Activated CD8-positive, alpha-beta memory T cell treated with anti-CD3 and anti-CD28 coated beads for 4 hours (primary cell): ENCODE measurements at places on chromosomes 5 and 9.

GRCh38 chr5:142168365-142168764 is 59.8 kb downstream of the NDFIP1 start:
- no peak for DNase-seq

- DNase-seq, result no peak
Measured at GRCh38 chr5:138951091-138951985, 76.2 kb upstream of the LRRTM2 start.

DNA sequence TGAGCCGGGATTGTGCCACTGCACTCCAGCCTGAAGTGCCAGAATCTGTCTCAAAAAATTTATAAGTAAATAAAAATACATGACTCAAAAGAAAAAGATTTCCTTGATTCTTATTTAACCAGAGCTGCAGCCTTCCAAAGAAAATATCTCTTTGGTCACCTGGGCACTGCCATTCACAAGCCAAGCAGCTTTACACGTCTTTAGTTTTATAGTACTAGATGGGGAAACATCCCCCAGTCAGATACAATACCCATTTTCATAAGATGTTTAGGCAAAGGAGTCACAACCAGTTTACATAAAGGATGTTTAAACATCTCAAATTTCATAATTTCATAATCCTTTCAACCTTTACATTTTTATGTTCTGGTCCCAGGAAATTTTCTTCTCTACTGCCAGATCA is 13.7 kb upstream of the OXCT1 start:
- no peak for DNase-seq

GRCh38 chr5:15703901-15704300 is 203.9 kb downstream of the FBXL7 start:
- DNase-seq, result no peak

DNA sequence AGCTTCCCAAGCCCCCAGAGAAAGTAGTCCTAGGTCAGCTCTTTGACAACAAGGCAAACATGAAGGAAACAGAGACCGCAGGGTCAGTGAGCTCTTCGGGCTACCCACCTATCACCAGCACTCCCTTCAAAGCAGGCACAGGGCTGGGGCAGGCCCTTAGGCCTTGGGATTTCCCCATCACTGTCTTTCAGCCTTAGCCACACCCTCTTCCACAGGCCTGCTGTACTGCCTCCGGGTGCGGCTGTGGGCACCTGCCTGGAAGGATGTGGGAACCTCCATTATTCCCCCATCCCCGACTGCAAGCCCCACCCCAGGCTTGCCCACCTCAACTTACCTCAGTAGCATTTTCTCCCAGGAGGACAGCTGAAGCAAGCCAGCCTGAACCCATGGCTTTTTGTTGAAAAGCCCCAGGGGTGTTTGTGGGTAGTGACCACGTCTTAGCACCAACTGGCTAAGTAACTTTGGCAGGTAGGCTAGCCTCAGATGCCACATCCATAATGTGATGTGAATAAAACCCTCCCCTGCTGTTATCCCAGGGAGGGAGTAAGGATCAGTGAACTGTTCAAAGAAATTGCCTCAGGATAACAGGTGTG is 100.2 kb downstream of the PIK3R1 start:
- peak; percentile 20 for DNase-seq

DNA sequence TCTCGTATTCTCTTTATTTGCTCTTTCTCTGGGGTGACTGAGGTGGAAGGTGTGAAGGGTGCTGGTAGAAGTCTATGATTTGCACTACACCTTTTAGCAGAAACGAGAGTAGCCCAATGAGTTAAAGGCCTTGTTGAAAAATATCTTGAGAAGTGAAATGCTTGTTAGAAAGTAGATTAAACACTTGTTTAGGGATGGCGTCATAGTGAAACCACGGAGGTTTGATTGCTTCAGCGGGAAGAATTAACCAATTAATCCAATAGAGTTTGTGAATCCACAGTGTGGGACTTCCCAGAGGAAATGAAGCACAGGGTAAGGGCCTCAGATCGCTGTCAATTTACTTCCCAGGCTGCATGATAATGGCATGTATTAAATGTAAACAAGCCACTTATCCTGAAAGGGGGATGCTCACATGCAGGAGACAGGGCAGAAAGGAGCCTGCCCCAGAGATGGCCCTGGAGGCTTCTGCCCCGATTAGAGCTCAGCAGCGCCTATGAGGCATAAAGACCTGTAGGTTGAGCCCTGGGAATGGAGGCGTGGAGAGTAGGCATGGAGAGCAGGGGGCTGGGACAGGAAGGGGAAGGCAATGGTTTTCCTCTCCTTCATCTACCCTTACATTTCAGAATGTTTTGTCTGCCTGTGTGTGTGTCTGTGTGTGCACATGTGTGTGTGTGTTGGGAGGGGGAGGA is 1.5 kb downstream of the FAM170A start:
- DNase-seq, result no peak

DNA sequence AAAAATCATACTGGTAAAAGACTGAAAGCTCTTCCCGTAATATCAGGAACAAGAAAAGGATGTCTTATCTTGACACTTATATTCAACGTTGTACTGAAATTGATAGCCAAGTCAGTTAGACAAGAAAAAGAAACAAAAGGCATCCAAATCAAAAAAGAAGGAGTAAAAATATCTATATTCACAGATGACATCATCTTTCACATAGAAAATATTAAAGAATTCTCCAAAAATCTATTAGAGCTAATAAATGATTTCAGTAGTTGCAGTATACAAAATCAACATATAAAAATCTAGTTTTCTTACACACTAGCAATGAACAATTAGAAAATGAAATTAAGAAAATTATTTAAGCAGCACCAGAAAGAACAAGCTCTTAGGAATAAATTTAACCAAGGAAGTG is 24.3 kb downstream of the SPDL1 start:
- DNase-seq, result no peak

DNA sequence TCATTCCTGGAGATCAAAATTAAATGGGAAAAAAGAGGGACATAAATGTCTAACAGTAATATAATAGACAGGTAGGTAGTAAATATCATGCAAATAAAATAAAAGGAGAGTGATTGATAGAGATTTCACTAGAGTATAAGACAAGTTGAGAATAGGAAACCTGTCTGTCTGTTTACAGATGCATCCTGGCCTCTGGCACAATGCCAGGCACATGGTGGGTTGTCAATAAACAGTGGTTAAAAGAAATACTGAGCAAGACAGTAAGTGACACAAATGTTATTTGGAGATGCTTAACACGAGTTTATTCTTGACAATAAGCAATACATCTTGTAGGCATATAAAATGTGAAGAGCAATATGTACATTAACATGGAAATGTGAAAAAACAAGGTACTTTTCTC is 33.3 kb downstream of the RICTOR start:
- no peak for DNase-seq

GRCh38 chr9:134494905-134495304 is 146.7 kb upstream of the COL5A1 start:
- DNase-seq, result no peak

DNA sequence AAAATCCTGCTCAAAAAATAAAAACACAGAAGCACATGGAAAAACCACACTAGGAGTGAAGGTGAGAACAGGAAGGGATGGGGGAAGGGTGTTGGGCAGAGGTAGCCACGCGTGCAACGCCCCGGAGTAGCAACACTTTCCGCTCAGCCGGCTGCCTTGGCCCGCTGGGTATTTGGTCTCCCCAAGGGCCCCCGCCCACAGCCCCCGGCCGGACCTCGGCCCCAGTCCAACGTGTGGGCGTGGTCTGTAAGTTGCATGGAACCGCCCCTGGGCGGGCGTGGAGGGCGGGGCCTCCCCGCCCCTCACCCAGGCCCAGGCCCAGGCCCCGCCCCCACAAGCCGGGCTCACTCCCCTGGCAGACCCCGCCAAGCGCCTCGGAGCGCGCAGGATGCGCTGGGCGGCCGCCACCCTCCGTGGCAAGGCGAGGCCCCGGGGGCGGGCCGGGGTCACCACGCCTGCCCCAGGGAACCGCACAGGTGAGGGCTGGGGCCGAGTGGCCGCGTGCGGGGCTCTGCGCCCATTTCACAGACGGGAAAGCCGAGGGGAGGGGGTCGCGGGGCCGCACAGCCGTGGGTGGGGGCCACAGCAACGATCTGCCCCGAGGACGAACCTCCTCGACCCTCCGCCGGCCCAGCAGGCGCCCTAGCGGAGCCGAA is at the start of gene SUSD3:
Gene SUSD3 (plus strand): TSS at position 347 of the 656 bp plus-strand sequence. CDS start 42 bp downstream, at position 389.
- DNase-seq, result peak; percentile 30

- no peak for DNase-seq
Measured at GRCh38 chr5:171913987-171914273, 92.5 kb downstream of the FBXW11 start.

- DNase-seq, result no peak
Measured at GRCh38 chr5:142246258-142246657, 78.6 kb downstream of the SPRY4 start.

- no peak for DNase-seq
Measured at GRCh38 chr5:15691521-15691920, 191.5 kb downstream of the FBXL7 start.

DNA sequence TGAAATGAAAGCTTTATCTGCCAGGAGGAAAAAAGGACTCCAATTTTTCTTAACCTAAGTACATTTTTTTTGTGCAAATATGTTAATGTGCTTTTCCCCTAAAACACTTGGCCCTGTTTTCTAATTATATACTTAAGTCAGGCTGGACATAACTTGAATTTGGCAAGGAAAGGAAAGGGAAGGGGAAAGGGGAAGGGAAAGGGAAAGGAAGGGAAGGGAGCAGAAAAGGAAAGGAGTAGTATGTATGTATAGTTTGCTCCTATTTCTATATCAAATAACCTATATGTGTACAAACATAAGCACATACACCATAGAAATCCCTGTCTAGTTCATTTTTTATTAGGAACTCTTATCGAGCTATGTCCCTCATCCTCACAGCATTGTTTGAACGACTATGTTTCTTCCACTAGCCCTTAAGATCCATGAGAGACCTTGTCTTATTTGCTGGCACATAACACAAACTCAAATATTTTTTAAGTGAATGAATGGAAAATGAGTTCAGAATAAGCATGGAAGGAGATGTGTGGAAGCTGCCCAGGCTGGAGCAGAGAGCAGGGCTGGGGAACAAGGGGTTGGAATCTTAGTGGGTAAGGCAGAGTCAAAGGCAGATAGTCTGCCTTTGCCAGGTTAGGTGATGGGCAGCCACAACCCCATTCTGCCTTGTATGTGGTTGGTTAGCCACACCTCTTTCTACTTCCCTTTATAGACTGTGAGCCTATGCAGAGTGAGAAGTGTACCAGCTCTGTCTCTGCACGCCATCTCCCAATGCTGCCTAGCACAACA is 70.0 kb downstream of the KLHL3 start:
- DNase-seq, result no peak

DNA sequence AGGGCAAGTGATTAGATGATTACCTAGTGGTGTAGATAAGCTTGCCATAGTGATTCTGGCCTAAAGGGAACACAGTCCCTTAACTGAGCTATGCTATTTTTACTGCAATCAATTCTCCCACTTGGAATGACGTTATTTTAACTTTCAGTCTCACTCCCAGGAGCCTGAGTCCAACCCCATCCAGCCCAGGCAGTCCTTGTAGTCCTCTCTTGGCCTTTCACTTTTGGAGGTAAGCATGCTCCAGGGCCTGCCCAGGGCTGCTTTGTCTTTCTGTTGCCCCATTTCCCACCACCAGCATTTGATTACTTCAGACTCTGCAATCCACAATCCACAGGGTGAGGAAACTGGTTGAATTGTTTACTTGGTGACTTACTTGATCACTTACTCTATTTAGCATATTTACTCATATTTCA is 233.0 kb downstream of the CD180 start:
- DNase-seq, result no peak

DNA sequence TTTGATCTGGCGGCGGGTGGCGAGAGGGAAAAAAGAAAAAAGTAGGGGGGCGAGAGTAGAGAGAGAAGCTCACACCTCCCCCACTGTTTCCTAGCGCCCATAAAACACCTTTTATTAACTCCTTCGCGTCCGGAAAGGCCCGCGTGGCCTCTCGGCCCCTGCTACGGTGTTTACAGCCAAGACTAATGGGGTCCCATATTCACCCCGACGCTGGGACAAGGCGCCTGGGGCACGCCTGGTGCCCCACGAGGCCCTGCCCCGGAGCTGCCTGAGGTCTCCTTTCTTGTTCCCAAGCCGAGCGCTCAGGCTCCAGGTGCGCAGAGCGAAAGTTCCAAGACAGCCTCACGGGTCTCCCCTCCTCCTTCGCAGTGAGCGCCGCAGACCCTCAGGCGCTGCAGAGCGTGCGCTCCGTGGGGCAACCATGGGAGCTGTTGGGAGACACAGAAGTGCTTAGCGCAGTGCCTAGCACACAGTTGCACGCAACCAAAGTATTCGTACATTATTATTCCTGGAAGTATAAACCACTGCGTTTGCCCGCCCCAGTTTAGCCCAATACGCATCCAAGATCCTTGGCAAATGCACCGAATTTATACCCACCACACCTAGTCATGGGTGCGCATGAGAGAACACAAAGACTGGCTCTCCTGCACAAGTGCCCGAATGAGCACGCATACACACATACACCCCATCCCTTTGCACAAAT is 4.3 kb downstream of the HAND1 start:
- DNase-seq, result no peak

GRCh38 chr9:126411225-126411947 is 84.8 kb downstream of the MVB12B start:
- DNase-seq, result no peak

DNA sequence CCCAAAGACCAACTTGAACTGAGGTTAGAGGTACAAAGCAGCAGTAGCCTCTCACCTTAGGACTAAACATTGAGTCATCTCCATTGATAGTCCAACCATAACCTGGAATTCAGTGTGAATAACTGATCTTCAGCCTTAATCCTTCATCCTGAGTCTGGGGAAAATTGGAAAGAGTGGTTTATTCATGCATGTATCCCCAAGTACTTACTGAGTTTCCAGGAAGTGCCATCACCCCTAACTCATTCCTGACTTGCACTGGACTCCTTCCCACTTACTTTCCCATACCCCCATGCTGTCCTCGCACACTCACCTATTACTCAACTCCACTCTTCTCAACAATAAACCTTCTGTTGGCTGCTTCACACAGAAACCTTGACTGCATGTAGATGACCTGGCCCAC is 161.4 kb upstream of the ZNF462 start:
- no peak for DNase-seq

DNA sequence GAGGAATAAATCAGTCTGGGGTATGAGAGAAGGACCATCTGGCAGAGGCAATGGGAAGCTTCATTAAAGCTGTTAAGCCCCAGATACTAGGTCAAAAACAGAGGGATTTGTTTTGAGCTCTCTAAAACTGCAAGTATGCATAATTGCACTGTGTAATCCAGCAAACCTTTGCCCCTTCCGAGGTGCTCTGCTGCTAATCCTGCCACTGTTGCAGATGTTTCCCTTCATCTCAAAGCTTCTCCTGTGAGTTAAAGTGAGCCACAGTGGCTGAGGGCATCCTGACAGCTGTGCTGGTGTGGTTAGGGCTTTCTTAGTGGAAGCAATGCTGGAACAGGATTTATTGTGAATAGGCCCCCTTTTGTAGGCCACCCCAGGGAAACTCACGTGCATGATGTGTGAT is 160.3 kb upstream of the TRPC7 start:
- no peak for DNase-seq

- DNase-seq, result no peak
Measured at GRCh38 chr9:92266486-92266885, 27.0 kb downstream of the IARS1 start.

- no peak for DNase-seq
Measured at GRCh38 chr9:131216806-131217205, 59.5 kb downstream of the FAM78A start.
